Bronchus fibroblast of lung (primary cell): ENCODE measurements at places on chromosomes 6 and 20. TPM values are rescaled to one million over a fixed set of nuclear protein-coding genes. Genes with fewer than 3 reads are reported as not detected.

SLC4A11 gene
- 0.84 and 0.89 TPM in 2 replicates for total RNA-seq

PROKR2 gene
- total RNA-seq: not detected in 2 replicates

FHL5 gene
- total RNA-seq: not detected in 2 replicates

SERPINB1 gene
- total RNA-seq: 15.3 and 15.8 TPM in 2 replicates

BPIFB4 gene
- total RNA-seq: not detected in 2 replicates

IRAK1BP1 gene
- total RNA-seq: 2.8 and 3.0 TPM in 2 replicates

C6orf141 gene
- total RNA-seq: 1.6 and 2.0 TPM in 2 replicates

TRMT11 gene
- 14.1 and 15.0 TPM in 2 replicates for total RNA-seq

NHSL1 gene
- total RNA-seq: 8.6 and 9.9 TPM in 2 replicates

ENPP1 gene
- total RNA-seq: 6.1 and 6.6 TPM in 2 replicates

GLP1R gene
- not detected in 2 replicates for total RNA-seq

DZANK1 gene
- 0.50 and 1.0 TPM in 2 replicates for total RNA-seq

C20orf144 gene
- total RNA-seq: 0.30 and 0.84 TPM in 2 replicates

TNXB gene
- under 0.01 and 0.17 TPM in 2 replicates for total RNA-seq

NRSN1 gene
- total RNA-seq: not detected in 2 replicates
